ENCODE measurements at places on chromosomes 3 and 15.

- DNase-seq, result no peak
These were observed 2.3 kb upstream of the SYNM start for GRCh38 chr15:99102332-99103235.

DNA sequence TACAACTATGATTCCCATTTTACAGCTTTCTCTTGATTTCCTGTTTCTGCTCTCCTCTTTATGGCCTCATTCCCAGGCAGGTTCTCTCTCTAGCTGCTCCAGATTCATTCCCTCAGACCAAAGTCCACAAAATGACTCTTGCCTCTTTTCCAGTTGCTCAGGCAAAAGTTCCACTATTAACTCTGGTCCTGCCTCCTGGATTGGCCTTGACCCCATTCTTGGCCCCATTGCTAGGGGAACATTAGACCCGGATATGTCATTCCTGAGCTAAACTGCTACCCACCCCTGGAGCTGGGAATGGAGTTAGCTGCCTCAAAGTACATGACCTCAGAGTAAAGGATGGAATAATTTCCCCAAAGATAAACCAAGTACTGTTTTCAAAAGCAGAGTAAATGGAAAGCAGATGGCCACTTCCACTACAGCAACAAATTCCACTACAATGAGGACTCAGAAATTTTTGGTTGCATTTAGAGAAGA is 73.0 kb upstream of the GAP43 start:
- DNase-seq, result no peak

GRCh38 chr3:69403454-69403853 is 17.6 kb upstream of the FRMD4B start:
- DNase-seq, result no peak

GRCh38 chr3:182212479-182213076 is 500.9 kb downstream of the SOX2 start:
- DNase-seq, result no peak

DNA sequence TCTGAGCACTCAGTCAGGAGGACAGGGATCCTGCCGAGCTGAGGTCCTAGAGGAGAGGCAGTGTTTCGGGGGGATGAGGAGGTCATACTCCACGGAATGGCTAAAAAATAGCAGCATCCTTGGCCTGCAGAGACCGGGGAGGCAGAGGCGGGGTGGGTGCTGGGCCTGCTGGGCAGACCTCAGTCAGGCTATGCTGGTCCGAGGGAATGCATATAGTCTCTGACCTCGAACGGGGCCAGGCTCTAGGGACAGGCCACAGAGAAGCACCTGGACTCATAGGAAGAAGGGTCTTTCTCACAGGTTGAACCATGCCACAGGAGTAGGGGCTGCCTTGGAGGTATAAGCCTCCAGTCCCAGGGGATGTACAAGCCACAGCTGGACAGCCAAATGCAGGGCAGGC is 14.0 kb upstream of the SKIC8 start:
- DNase-seq, result no peak

- DNase-seq, result no peak
These were observed at the start of gene EFCC1 for GRCh38 chr3:129001101-129001805. Gene EFCC1 (plus strand): TSS chr3:129001304. CDS start chr3:129001629, 325 bp downstream.

DNA sequence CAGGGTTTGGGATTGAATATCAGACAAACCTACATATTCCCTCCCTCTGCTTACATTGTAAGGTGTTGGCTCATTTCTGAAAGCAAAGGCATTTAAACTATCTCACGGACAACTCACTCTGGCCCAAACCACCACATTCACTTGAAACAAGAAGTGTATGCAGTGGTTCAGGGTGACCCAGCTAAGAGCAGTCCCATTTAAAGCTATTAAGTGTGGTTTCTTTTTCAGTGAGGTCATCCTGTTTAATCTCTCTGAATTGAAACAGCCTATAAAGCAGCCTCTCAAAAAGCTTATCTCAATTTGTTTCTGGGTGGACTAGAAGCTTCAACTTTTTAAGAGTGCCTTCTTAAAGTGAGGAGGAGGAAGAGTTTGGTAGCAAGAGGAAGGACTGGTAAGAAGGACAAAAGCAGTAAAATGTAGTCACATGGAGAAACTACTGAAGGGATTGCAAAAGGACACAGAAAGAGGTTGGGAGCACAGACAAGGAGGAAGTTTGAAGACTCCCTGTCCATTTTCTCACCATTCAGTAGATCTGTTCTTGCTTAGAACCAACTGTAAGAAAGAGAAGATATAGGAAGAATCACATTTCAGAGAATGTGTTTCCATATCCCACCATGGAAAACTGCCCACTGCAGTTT is 151.6 kb downstream of the TMCO5A start:
- no peak for DNase-seq

- DNase-seq, result no peak
These were observed 172.7 kb downstream of the WDR72 start for GRCh38 chr15:53586799-53587198.

DNA sequence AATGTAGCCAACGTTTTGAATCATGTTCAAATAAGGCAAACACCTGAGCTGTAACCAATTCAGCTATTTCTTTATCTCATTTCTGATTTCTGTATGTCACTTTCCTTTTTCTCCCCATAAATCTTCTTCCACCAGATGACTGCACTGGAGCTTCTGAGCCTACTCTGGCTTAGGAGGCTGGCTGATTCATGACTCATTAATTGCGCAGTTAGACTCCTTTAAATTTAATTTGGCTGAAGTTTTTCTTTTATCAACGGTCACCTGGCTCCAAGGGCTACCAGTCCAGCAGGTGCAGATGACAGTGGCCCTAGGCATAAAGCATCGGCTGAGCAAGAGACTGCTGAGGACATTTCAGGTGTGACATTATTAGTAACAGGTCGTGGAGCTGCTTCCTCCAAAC is 39.6 kb upstream of the ITGA11 start:
- DNase-seq, result no peak

Data from activated CD4-positive, alpha-beta T cell treated with anti-CD3 and anti-CD28 coated beads, Interleukin-2, amount 50 U/mL, for 4 hours (primary cell).